ENCODE measurements at places on chromosomes 6 and 20.

GRCh38 chr20:4978050-4978918 is 23.0 kb downstream of the SLC23A2 start:
- DNase-seq: no peak

- DNase-seq: peak; percentile 36
Measured at GRCh38 chr6:105097288-105097687, 82.5 kb downstream of the POPDC3 start.

- DNase-seq: no peak
Measured at GRCh38 chr20:54619181-54619580, 143.8 kb downstream of the DOK5 start.

DNA sequence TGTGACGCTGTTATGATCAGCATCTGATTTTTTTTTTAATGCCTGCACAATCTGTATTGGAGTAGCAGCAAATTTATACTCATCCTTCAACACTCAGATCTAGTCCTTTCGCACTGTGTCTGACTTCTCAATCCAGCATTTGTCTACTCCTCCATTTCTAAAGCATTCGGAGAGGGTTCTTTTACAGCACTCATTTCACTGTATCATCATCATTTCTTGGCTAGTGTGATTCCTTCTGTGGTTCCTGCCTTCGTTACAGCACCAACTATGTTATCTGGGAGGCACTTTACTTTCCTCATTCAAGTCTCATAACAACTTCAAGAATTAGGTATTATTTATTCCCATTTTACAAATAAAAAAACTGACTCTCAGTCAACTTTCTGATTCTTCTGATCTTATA is 18.0 kb downstream of the NUDT3 start:
- DNase-seq: no peak
